Hematopoietic multipotent progenitor cell treated with erythropoietin and hydrocortisone succinate and interleukin-3 and kit ligand, for 8 days (in vitro differentiated cells): ENCODE measurements at places on chromosomes 5 and 9.
A peak's percentile ranks its signal among the peaks of the same experiment; 100 is the strongest.

DNA sequence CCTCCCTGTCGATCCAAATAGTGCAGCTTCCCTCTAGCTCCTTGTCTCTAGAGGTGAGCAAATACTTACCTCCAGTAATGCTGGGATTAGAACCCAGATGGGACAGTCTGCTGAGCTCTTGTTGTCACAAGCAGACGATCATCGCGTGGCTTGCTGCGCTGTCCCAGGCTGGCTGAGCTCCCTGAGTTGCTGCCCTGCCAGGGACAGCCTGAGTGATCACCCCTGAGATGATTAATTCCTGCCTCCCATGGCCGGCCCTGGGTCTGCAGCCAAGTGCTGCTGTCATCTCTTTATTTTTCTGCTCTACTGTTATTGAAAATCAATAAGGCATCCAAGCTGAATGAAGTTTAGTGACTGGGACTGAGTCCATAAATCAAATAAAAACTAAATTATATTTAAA, 94.0 kb upstream of the ALDH1B1 start:
- DNase-seq = no peak

DNA sequence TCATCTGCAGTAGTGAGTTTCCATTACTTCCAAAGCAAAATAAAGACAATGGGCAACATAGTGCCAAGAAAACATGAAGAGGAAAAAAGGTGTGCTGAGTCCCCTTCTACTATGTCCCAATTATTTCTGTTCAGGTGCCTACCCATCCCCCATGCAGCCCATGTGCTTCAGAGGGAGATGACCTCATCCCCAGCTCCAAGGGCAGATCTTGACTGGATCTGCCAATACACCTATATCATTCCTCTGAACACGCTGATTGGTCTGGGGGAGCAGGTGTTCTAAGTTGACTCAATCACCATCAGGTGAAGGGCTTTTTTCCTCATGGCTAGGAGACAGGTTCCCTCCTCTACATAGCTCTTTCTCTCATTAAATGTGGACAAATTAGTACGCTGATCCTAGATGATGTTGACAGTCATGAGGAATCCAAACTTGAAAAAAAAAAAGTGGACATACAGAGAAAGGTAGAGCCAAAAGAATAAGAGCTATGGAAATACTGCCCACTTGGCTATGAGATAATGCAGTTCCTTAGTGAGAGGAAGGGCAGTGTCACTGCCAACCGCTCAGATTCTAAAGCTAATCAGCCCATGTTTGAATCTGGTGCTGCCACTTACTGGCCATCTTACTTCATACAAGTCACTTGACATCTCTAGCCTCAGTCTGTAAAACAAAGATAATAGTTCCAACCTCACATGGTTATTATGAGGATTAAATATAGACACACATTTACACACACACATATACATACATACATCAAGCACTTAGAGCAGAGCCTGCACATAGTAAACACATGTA, 23.1 kb downstream of the PRELID2 start:
- DNase-seq = peak; percentile 65

- peak; percentile 55 for DNase-seq
Observed at GRCh38 chr9:88388886-88389605, 802 bp downstream of the SPIN1 start.

DNA sequence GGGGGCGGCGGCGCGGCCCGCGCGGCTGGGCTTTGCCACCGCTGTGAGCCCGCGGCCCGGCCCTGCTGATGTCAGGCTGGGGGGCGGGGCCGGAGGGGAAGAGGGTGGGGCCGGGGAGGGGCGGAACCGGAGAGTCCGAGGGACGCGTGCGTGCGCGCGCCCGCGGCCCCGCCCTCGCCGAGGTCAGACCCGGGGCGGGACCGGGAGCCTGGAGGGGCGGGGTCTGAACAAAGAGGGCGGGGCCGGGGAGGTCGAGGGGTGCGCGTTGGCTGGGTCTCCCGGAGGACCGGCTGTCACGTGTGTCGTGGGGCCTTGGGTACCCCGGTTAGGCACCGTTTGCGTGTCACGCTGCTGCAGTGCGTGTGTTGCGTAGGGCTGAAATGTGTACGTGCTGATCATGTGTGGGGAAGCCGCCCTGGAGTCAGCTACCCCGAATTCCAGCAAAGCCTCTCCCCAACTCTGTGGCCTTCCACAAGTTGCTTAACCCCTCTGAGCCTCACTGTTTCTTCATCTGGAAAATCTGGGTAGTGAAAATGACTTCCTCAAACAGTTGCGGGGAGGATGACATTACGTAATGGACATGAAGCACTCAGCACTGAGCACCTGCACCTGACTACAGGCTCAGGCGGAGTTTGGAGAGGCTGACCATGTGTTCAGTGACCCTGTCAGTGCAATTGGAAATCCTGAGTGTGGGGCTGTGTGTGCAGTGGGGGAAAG, at the start of gene RALGDS:
Gene RALGDS, minus strand, starts transcription at position 43 of the 717 bp plus-strand sequence. CDS start 86 bp downstream, outside the sequence.
- peak; percentile 81 for DNase-seq

DNA sequence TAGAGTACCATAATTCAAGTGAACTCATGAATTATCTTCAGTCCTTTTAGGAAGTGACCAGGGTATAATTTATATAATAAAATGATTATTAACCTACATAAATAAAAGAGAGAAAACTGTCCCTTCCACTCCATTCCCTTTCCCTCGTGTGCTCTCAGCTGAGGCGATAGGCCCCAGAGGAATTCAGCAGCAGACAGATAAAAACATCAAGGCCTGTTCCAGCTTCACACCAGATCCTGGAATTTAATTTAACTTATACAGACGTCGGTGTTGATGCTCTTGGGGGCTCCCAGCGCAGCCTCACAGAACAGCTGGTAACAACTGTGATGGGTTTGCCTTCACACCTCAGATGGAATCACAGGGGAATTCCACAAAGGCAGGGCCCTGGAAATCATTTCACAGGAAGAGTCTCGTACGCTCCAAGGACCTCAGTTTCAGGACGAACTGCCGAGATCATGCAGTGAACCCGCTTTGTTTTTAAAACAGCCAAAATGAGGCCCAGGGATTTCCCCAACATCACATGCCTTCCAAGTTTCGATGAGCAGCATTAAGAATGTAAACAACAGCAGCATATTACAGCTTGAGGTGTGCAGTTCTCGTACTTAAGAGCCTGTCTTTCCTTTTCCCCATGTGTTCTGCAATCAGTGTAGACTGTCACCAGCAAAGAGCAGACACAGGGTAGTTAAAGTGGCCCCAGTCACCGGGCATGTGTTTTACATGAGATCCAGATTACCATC, 73.6 kb upstream of the ALDH1B1 start:
- DNase-seq = no peak

DNA sequence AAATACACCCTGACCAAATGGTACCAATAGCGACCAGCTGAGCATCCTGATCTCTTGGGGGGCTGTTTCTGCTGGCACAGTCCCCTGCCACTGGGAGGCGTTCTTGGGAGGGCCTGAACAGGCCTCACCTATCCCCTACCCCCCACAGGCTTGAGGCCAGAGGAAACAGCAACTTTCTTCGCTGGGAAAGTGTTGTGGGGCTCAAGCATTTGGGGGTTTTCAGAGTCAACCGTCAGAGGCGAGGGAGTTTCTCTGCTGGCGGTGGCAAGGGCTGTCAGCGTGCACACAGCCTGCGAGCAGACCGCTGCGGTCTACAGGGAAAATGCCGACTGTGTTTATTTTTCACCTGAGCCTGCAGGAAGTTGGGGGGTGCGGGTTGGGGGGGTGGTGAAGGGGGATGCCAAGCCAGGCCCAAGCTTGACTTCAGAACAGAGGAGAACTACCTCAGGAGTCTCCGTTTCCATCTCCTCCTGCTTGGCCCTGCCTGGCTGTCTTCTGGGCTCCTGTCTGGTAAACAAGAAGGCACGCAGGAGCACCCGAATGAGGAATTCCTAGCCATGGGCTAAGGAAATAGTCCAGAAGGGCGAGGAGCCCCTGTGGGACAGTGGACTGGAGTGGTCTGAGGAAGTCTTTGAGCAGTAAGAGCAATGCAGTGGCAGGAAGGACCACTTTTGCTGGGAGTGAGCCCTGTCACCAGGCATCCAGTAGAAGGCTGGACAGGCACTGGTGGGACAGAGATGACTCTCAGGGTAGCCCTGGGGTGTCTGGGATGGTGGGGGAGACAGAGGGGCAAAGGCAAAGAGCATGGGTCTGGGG, 18.1 kb downstream of the TCF7 start:
- DNase-seq = no peak

DNA sequence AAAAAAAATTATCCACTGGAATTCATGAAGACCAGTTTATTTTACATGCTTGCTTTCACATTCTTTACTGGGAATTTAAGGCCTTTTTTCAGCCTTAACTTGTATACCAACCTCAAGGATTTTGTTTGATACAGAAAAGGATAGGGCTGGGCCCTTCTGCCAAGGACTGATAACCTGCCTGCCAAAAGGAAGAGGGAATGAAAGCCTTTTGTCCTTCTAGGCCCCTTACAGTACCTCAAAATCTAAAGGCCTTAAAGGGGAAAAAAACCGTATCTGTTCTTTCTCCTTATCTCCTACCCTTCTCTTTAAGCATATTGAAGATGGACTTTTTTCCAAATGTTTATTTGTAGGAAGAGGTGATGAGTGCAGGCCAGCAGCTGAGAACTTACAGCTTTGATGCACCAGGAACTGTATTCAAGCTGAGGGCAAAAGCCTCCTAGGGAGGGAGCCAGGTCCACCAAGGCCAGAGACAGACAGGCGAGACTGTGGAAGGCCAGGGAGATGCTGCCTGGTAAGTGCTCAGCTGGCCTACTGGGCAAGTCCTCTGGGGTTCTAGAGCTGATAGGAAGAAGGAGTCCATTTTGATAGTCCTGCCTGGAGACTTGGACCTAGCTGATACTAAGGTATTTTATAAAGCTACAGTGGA, 31.8 kb downstream of the FAXDC2 start:
- DNase-seq = peak; percentile 93

- DNase-seq = no peak
Observed at GRCh38 chr5:166086568-166086967, 2204.9 kb upstream of the WWC1 start.

DNA sequence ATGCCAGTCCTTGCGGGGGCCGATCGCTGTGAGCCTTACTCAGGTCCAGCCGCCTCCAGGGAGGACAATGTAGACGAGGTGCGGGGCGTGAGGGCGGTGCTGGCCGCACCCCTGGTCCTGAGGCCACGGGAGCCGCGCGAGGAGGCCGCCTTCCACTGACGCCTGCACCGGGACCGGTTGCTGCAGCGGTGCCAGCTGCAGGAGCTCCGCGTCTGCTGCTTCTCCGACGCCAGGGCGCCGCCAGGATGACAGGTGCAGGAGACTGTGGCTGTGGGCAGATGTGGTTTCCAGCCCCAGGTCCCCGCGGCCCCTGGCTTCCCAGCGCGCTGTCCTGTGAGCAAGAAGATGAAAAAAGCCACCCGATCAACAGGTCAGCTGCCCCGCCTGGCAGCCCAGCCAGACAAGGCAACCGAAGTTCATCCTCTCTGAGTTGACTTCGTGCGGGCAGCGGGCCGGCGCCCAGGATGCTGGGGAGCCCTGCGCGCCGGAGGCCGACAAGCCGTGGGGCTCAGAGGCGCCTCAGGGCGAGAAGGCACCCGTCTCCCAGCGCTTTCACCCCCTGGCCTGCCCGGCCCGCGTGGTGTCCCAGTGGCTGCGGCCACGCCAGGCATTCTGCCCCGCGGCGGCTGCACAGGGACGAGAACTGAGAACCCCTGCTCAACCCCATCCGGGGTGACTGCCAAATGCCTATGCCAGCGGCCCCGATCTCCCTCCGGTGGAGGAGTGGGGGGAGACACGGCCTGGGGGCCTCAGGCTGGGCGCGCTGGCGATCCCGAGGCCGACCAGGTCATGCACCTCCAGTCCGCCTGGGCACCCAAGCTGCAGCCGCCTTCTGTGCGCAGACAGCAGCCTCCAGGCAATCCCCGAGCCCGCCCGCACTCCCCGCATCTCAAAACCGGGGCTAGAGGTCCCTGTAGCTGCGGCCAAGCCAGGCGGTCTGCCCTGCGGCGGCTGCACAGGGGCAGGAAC, 43.4 kb upstream of the BICD2 start:
- DNase-seq = no peak

DNA sequence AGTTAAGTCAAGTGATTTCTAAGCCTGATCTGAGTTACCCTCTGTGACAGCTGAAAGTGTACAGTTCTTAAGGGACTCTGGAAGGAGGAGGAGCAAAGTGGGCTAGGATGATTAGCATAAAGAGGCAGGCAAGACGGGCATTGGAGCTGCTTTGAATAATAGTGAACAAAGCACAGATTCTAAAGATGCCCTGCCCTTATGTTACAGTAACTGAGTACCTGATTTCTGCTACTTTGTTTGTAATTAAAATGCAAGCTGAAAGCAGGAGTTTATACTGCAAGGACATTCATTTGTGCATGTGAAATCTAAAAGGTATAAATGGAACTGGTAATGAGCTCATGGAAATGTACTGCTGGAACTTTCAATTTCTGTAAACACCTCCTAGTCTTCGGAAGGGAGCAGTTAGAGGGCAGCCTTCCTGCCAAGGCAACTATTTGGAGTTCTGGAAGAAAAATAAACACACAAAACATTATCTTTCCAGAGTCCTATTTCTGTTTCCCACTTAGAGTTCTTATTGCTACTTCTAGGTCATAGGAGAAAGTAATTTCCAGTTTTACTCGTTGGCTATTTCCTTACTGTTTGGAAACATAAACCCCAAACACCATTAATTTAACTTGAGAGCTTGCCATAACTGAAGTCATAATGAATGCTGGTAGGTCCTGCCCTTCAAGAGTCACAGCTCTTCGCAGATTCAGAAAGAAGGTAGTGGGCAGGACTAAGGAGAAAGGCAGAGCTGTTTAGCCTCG, at the start of gene RANBP3L:
Gene RANBP3L, minus strand, starts transcription at position 45 of the 746 bp plus-strand sequence. CDS start 486 bp downstream, outside the sequence.
- peak; percentile 4 for DNase-seq

GRCh38 chr9:112125951-112126388, 49.1 kb downstream of the SUSD1 start:
- no peak for DNase-seq

GRCh38 chr5:119022017-119022745, 33.8 kb upstream of the DTWD2 start:
- DNase-seq = peak; percentile 57

- DNase-seq = peak; percentile 64
Observed at GRCh38 chr9:113963017-113963620, 87.0 kb downstream of the ZNF618 start.

DNA sequence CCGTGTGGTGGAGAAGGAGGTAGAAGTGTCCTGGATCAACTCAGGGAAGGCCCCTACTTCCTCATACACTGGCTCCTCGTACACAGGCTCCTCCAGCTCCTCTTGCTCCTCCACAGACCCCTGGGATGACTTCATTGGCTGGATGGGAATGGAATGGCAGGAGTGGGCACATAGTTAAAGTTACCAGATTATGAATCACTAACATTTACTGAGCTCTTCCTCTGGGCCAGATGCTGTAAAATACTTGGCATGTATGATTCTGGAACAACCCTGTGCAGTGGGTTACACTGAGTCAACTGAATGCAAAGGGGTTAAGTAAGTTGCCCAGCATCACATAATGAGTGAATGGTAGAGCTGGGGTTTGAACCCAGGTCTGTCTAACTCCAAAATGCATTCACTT, 3.1 kb upstream of the FCHSD1 start:
- DNase-seq = no peak

GRCh38 chr5:65588694-65589093, 25.6 kb downstream of the PPWD1 start:
- peak; percentile 12 for DNase-seq

- DNase-seq = no peak
Observed at GRCh38 chr5:32865475-32865874, 154.4 kb downstream of the NPR3 start.
